ENCODE measurements at places on chromosomes 5 and 9.

- no peak for DNase-seq
Observed at GRCh38 chr9:107780960-107781359, 291.4 kb upstream of the KLF4 start.

- DNase-seq = no peak
Observed at GRCh38 chr5:150256410-150257064, 33.0 kb downstream of the CAMK2A start.

- no peak for DNase-seq
Observed at GRCh38 chr9:98162613-98163012, 29.8 kb downstream of the CORO2A start.

DNA sequence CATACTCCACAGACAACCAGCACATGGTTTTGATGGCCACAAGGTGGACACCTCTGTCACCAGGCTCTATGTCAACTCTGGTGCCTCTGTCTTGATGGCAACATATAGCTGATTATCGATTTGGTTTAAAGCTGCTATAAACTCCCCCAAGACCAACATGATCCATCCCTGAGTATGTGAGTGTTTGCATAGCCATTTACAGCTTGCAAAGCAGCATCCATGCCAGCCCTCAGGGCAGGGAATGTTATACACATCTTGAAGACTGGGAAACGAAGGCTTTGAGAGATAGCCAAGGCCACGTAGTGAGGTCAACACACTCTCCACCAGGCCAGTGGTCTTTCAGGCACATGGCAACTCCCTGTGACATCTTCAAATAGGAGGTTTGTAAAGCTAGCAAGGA lies 40.3 kb upstream of the BRINP1 start:
- DNase-seq = no peak

DNA sequence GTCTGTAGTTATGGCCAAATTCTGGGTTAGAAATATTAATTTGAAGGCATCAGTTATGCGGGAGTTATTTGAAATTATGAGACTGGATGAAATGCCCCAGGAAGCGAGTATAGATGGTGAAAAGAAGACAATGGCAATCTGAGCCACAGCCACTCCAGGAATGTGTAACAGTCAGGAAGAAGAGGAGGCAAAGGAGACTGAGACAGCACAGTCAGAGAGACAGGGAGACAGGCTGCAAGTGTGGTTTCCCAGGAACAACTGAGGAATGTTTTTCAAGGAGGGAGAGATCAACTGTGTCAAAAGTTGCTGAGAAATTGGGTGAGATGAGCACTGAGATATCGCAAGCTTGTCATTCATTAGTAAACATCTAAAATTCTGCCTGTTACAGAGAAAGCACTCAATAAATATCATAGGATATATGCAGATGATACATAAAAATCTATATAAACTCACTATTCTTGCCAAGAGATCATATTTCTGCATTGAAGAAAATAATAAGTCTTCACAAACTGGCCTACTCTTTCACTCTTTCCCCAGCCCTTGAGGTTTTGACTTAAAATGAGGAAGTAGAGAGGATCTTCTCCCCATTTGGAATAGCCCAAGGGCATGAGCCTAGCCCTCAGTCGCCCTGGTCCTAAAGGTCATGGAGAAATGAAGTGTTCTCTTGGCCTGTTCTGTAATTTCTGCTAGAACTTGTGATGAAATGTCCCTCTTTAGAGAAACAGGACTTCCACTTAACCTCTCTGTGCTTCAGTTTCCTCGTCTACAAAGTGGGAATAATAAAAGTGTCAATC lies 48.5 kb upstream of the RLN1 start:
- no peak for DNase-seq

DNA sequence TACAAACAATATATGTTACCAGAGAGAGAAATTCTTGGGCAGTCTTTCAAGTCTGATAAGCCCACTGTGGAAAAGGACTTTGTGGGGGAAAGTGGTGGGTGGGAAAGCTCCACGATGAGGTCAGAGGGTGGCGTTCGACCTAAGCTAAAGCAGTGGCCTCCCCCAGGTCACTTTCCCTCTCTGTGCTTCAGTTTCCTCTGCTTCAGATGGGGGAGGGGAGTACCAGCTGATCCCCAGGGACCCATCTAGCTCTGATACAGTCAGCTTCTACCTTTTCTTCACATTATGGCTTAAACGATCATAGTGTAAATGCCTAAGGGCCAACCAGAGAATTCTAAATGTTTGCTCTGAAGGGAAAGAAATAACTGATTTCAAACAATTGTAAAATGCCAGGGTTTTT lies 36.6 kb upstream of the ARSB start:
- no peak for DNase-seq

DNA sequence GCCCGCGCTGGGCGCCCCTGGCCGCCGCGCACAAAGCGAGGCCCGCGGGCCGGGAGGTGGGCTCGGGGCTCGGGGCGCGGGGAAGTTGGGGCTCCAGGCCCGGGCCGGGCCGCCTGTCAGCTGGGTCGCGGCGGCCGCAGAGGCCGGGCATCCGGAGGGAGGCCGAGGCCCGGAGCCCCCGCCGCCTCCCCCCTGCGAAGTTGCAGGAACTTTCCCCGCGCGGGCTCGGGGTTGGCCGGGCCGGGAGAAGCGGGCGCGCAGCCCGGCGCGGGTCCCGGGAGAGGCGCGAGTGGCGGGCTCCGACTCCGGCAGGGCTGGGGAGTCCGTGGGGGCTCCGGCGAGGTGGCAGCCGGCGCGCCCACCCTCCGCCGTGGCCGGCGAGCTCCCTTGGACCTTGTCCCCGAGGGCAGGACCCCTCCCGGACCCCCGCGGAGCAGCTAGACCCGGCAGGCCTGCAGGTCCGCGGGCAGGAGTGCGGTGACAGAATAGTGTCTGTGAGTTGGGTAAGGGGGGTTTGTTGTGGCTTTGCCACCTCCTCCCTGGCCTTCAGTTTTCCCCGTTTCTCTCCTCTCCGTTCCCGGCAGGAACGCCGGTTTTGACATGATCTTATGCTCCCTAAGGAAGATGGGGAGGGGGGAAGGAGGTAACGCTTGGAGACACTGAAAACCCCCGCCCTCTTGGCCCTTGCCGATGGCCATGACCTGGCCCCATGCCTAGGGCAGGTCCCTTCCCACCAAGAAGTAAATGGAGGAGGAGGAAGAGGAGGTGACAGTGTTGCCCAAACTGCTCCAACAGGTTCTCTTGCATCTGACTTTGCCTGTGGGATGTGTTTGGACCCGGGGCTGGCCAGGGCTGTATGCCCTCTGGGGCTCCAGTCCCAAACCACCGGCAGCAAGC lies 942 bp downstream of the PHF2 start:
- no peak for DNase-seq

DNA sequence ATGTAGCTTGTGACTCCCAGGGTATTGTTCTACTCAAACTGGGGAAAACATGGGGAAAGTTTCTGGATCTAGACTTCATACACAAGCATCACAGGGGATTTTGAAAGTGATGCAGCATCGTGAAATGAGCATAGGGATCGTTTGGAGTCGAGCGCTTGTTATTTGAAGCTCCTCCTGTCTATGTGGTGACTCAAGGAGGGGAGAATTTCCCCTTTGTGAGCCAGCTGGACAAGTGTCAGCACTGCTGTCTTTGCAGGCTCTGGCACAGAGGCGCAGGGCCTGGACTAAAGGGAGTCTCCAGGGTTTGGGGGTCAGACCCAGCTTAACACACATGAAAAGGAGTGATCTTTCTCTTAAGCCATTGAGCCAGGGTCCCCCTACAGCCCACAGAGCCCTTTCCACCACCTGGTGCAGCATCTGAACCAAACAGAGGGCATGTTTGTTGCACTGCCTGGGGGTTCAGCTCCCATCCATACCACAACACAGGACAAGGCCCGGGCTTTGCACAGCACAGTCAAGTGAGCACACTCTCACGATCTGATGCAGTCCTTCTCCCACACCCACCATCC lies 51.0 kb downstream of the IRF1 start:
- DNase-seq = no peak

DNA sequence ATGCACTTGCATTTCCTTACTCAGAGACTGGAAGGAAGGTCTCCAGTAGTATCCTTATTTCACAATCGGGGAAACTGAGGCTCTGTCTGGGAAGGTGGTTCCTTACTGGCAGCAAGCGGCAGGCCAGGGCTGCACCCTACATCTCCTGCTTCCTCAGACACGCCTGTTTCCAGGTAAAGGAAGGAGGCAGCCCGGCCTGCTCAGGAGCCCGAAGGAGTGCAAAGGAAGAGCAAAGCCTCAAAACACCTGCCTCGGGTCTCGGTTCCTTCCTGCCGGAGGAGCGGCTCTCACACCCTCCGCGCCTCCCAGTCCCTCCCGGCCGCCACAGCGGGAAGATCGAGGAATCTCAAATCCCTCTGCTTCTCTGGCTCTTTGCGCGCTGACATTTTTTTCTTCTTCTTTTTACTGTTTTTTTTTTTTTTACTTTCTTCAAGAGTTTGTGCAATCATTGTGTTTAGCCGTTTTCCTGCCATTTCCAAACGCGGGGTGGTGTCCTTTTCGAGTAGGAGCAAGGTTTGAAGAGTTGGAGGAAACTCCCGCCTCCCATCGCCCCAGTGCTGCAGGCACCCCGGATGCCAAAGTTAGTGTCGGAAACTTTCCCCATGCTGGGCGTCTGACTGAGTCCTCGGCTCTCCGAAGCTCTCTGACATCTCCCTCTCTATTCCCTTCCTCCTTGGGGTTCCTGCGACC lies 1.0 kb downstream of the GGTA1 start:
- no peak for DNase-seq

- no peak for DNase-seq
Observed at GRCh38 chr5:154840435-154841272, 9.7 kb downstream of the FAXDC2 start.

GRCh38 chr5:122391621-122392020 lies 79.6 kb downstream of the SNCAIP start:
- DNase-seq = no peak

DNA sequence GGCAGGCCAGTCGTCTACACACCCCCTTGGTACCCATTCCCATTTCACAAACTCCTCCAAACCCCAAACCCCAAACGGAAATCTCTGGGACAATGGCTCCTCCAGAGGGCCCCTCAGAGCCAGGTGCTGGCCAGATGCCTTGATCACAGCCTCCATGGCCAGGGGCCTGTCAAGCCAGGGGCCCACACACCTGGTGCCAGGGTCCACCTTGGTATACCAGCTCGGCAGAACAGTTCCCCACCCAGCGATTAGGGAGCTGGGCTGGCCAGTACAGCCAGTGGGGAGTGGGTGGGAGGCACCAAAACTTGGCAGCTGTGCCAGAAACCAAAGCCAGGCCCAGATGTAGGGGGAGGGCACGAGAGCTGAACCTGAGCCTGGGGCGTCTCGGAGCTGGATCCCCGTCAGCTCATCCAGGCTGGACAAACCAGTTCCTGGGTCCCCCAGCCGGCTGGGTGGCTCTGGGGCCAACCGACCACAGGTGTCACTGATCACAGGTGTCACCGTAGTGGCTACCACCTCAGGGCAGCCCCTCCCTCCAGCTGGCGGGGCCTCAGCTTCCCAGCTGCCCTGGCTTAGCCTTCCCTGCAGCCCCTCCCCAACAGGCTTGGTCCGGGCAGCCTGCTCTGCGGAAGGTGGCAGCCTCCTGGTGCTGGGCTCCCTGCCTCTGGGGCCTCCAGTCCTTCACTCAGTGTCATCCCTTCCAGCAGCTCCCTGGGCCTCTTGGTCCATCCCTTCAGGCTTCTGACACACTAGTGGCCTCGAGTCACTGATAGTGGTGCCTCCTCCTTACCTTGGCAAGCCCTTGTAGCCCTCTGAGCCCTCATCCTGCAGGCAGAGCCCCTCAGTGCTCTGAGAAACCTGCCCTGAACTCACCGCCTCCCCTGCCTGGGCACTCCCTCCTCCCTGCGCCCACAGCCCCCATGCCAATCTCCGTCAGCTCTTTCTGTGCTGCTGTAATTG lies 6.6 kb upstream of the RMND5B start:
- no peak for DNase-seq
